ENCODE measurements at places on chromosomes 2 and 18.
A peak's percentile ranks its signal among the peaks of the same experiment; 100 is the strongest.

DNA sequence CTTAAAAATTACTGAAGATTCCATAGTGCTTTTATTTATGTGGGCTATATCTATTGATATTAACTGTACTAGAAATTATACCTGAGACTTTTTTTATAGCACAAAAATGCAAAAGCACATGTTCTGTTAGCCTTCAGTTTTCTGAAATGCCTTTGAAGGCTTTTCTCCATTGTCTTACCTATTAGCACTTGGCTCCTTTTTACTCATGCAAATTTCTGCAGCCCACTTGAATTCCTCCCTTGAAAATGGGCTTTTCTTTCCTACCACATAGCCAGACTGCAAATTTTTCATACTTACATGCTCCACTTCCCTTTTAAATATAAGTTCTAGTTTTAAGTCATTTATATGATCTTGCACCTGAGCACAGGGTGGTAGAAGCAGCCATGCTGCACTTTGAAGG, 453.0 kb upstream of the TRIB2 start:
- DNase-seq = no peak

- no peak for DNase-seq
Observed at GRCh38 chr2:149924028-149924427, 336.5 kb upstream of the MMADHC start.

DNA sequence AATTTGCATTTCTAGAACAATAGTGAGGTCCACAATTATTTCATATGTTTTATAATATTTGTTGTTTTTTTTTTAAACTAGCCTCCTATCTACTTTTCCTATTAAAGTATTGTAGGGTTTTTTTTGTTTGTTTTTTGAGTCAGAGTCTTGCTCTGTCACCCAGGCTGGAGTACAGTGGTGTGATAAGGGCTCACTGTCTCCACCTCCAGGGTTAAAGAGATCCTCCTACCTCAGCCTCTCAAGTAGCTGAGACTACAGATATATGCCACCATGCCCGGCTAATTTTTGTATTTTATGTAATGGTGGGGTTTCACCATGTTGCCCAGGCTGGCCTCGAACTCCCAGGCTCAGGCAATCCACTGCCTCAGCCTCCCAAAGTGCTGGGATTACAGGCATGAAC, 122.5 kb downstream of the SLC39A10 start:
- DNase-seq = no peak

DNA sequence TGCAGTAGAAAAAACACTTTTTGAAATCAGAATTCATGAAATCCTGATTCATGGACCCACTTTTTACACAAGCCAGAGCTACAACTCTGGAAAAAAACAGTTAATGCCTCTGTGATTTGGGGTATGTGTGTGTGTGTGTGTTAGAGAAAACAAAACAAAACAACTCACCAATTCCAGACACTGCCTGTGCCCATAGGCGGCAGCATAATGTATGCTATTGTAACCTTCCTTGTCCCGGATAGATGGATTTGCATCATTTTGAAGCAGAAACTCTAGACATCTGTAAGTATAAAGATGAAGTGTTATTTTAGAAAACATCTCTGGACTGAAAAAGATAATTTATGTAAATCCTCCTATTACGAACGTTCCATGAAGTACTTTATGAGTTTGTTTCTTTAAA, 152.0 kb upstream of the PGAP1 start:
- no peak for DNase-seq

DNA sequence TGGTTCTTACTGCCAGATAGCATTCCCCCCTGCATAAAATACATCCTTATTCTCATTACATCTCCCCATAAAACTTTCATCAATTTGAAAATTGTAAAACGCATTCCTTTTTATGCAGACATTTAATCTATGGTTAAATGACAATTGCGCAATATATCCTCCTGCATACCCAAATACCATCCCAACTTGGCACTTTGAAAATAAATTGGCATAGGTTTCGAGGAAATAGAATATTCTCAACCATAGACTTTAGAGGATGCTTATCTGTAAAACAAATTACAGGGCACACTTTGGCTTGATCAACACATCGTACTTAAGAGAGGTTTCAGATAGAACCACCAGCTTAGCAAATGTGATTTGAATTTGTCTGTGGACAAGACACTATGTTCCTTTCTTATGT, 31.0 kb upstream of the CAVIN2 start:
- DNase-seq = no peak

DNA sequence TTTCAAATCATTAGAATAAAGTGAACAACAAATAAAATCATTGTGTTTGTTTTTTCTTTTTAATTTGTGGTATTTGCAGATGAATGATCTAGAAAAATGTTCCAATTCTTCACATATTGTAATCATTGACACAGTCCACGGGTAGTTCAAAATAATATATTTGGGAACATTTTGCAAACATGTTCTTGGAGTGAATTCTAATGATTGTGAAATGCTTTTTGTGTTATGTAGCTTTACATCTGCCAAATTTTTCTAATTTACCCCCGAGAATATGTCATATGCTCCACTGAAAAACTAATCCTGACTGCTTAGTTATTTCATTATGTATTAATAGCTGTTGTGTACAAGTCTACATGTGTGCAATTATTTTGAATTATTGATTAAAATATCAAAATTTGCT, 1468.4 kb upstream of the NXPH2 start:
- no peak for DNase-seq

DNA sequence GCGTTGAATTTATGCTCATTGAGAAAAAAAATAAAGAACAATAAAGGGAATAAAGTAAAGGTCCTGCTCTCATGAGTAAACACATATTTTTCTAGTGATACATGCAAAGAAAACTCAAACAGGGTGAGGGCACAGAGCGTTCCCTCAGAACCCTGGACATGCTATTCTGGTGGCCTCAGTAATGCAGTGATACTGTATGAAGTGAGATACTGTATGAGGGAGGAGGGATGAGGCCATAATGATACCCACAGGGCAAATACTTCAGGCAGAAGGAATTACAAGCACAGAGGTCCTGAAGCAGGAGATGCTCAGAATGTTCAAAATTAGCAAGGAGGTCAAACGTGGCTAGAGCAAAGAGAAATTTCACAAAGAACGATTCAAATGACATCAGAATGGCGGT, 28.4 kb upstream of the RNU4ATAC start:
- DNase-seq = no peak

GRCh38 chr2:227301523-227301922, 23.5 kb upstream of the MFF start:
- no peak for DNase-seq

DNA sequence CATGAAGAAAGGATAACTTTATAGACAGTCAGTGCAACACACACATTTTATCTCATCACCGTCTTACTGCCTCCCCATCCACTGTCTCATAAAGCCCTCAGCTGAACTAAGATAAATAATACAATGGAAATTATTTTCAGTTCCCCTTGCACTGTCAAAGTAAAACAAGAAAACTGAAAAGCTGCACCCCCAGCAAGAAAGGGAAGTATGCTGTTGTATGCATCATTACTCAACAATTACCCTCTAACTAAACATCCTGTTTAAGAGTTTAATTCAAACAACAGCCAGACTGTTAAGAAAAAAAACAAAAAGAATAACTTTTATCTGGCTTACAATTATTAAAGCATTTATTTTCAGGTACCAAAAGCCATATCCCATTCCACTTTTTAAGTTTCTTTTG, 25.0 kb downstream of the MPPE1 start:
- no peak for DNase-seq

DNA sequence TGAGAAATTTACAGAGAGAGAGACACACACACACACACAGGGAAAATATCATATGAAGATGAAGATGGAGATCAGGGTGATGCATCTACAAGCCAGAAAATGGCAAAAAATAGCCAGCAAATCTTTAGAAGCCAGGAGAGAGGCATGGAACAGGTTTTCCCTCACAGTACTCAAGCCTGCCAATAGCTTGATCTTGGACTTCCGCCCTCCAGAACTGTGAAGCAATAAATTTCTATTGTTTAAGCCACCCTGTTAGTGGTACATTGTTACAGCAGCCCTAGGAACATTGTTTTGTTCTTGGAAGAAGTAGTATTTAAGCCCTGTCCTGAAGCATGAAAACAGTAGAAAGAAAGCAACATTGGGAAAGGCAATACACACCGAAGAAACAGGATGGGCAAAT, 292.0 kb upstream of the LRP1B start:
- DNase-seq = no peak

- no peak for DNase-seq
Observed at GRCh38 chr18:34738175-34738894, 28.2 kb downstream of the DTNA start.

DNA sequence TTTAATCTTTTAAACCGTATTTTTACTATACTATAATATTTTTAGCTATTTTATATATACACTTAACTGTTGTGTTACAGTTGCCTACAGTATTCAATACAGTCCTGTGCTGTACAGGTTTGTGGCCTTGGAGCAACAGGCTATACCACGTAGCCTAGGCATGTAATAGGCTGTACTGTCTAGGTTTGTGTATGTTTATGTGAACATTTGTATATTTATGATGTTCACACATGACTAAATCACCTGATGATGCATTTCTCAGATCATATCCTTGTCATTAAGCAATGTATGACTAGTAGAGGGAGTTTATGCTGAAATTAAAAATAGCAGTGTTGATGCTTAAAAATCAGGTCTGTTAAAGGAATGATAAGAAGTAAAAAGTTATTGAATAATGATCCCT, 92.3 kb upstream of the RANBP2 start:
- DNase-seq = no peak

DNA sequence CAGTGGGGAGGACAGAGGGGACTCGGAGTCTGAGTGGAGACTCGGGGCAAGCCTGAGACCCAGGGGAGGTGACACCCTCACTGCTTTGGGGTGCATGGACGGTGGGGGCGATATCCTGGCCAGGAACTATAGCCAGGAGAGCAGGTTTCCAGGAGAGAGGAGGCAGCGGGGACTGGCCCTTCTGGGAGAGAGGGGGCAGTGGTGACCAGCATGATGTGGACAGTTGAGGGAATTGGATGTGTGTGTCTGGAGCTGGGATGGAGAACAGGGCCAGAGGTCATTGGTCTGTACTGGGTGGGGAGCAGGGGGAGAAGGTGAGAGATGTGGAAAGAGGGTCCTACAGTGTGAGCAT, 63.6 kb downstream of the ACKR3 start:
- DNase-seq = no peak

- DNase-seq = peak; percentile 45
Observed at GRCh38 chr18:78423811-78424210, 555.8 kb upstream of the SALL3 start.

DNA sequence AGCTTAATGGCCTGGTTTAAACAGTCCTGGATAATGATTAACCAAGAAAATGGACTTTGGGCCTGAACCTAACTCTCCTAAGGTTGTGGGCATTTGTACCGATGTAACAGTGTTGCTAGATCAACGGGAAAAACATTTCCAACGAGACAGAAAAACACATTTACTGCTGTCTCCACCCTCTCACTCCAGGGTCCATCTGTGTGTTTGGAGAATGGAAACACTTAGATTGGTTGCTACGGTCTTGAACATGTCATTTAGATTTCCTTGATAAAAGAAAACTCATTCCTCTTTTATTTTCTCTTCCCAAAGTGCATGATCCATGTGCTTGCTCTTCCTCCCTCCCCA, 88.0 kb downstream of the SOCS6 start:
- DNase-seq = no peak

- DNase-seq = no peak
Observed at GRCh38 chr2:227643990-227644551, 22.5 kb upstream of the SCYGR5 start.

DNA sequence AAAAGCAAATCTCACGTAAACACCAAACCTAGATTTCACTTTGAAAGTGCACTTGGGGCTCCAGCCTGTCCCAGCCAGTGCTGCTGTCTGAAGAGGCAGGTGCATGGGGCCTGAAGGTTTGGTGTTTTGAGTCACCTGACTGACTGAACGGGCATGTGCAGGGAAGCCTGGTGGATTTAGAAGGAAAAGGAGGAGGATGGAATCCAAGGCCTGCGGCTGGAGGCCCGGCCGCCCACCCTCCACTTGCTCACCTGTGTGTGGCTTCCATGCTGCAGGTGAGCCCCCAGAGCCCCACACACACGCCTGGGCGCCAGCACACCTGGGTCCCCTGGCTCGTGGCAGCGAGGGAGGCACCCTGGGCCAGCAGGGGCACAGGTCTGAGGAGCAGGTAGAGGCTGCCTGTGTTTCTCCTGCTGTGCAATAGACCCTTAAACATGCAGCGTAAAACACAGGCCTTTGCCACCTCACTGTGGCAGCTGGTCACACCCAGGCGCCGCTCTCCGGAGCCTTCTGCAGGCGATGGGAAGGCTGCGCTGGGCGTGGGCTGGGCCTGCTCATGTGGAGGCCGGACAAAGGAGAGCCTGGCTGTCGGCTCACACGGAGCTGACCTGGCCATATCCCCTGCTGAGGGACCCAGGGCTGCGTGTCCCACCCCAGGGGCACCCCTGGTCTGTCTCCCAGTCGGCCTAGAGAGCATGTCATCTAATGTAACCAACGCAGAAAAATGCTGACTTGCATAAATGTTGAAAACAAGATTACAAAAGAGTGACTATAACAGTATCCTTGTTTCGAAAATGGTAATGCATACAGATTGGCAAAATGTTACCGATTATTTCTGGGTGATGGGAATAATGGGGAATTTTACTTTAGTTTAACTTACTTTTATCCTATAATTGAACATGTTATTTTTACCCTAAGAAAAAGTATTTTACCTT, 71.3 kb downstream of the TMEM18 start:
- no peak for DNase-seq

- no peak for DNase-seq
Observed at GRCh38 chr2:118148133-118148532, 59.9 kb downstream of the INSIG2 start.

- DNase-seq = no peak
Observed at GRCh38 chr2:26298638-26299393, 47.1 kb upstream of the SELENOI start.

GRCh38 chr2:70698847-70699246, 69.2 kb downstream of the ADD2 start:
- DNase-seq = peak; percentile 55

DNA sequence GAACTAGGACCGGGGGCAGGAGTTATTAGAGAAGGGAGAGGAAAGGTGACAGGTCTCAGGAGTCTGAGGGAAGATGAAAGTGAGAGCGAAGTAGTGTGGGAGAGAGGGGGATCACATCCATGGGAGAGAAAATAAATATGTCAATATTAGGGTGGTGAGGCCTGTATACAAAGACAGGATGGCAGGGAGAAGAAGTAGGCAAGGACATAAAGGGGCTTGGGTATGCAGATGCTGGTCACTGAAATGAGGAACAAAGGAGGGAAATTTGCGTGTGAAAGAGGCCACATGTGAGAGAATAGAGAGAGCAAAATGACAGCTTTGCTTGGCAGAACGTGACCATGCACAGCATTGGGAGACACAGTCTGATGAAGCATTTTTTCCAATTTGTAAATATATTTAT, 13.6 kb downstream of the METAP1D start:
- peak; percentile 34 for DNase-seq

- DNase-seq = peak; percentile 92
Observed at GRCh38 chr18:8706791-8707555, 1.6 kb downstream of the MTCL1 start.

GRCh38 chr2:11123001-11123809, 32.1 kb upstream of the SLC66A3 start:
- DNase-seq = no peak

GRCh38 chr2:88011011-88011410, 5.3 kb downstream of the RNU2-63P start:
- DNase-seq = no peak
